T-helper 17 cell (primary cell): ENCODE measurements at places on chromosomes 2 and 18.

- DNase-seq = no peak
Measured at GRCh38 chr2:194619366-194619765, 1037.7 kb upstream of the SLC39A10 start.

GRCh38 chr2:172927641-172928357 is 147.8 kb upstream of the MAP3K20 start:
- DNase-seq = no peak

DNA sequence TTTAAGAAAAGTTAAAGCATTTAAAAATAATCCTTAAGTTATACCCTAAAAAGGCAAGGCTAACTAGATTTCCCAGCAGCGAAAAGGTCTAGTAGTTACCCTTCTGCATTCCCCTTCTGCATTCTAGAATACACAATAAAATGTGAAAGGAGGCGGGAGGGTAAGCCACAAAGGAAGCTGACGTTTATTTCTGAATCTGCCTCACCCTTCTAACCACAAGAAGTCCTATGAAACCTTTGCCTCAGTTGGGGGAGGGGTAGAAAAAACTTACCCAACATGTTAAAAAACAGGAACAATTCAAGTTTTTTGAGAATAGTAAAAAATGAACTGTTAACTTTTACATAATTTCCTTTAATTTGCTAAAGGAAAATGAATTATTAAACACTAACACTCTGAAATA is 11.3 kb downstream of the STK17B start:
- DNase-seq = peak; percentile 41

GRCh38 chr2:71516253-71516888 is 63.0 kb downstream of the DYSF start:
- no peak for DNase-seq

DNA sequence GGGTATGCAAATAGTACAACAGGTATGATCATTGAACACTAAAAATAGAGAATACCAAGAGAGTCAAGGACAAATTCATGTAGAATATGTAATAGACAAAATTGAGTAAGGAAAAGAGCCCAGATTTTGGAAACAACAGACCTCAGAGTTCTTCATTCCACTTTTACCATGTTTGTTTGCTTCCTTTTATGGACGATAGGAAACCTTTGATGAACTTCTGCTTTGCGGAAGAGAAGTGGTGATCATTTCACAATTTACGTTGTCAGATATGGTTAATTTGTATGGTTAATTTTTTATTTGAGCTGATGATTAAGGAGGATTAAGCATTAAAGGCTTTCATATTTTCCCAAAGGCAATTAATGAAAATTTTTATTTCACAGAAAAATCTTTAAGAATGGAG is 16.3 kb downstream of the MARCHF7 start:
- no peak for DNase-seq

DNA sequence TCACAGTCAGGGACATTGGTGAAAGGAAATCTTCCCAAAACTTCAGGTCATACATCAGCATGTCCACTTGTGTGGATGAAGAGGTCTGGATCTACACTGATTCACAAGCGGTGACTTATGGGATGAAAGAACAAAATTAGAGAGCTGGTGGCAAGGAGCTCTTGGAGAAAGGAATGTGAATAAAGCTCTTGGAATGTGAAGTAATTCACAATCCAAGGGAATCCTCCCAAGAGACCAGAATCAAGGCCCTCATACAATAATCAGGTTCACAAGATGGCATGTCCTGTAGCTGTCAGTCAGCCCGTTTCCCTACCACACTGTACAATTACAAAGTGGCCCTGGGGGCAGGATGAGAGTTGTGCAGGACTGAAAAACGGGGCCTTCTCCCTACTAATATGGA is 96.2 kb downstream of the MRPS9 start:
- no peak for DNase-seq

- no peak for DNase-seq
Measured at GRCh38 chr2:70790136-70790828, at the start of gene FIGLA. FIGLA (minus strand) TSS chr2:70790643; CDS start chr2:70790638, 5 bp downstream.

DNA sequence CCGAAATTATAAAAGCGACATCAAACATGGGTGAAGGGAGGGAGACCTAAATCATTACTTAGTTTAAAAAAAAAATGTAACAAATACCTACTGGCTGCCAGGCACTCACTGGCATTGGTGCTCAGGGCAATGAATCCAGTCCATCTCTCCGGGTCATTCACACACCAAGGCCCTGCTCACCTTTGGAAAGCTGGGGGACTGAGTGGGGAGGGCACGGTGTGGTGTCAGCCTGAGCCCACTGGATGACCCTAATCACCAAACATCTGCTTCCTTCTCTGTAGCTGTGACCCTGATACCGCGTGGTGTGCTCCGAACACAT is 336 bp upstream of the DDX1 start:
- no peak for DNase-seq

DNA sequence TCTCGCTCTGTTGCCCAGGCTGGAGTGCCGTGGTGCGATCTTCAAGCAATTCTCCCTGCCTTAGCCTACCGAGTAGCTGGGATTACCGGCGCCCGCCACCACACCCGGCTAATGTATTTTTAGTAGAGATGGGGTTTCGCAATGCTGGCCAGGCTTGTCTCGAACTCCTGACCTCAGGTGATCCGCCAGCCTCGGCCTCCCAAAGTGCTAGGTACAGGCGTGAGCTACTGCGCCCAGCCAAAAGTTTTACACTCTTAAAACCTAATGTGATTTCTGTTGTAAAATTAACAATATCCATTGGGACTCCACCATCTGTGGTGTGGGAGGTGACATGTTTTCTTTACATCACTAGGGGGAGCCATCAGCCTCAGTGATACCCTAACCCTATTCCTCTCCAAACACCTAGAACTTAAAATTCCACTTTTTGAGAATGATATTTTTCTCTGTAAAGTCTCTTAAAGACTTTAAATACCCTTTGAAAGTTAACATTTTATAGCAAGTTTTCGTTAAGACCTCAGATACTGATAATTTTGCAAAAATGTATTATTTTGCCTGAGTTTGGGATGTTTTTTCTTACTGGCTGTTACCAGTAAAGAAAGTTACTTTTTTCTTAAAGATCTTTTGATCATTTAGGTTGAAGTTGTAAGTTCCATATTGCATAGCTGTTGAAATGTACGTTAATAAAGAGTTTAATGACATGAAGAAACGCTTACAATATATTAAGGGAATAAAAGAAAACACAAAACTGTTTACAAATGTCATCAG is 11.6 kb upstream of the EIF2AK2 start:
- DNase-seq = no peak

- no peak for DNase-seq
Measured at GRCh38 chr2:238652053-238652770, 195.7 kb upstream of the TWIST2 start.

DNA sequence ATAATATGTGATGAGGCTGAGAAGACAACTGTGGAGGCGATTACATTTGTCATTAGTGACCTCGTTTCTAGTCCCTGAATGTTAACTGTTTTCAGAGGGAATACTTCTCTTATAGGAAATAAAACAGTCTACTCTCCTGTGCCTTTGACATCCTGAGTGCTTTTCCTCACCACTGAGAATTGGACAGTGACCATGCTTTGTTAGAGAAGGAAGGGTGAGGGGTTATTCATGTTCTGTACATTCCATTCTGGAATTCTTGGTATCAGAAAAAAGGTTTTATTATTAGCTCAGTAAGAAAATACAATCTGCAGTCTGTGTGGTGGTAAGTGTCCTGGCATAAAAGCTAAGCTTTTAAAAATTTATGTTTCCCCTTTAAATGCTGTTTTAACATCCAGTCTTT is 58.8 kb downstream of the PARD3B start:
- DNase-seq = no peak

GRCh38 chr2:172996387-172996961 is 79.2 kb upstream of the MAP3K20 start:
- no peak for DNase-seq

DNA sequence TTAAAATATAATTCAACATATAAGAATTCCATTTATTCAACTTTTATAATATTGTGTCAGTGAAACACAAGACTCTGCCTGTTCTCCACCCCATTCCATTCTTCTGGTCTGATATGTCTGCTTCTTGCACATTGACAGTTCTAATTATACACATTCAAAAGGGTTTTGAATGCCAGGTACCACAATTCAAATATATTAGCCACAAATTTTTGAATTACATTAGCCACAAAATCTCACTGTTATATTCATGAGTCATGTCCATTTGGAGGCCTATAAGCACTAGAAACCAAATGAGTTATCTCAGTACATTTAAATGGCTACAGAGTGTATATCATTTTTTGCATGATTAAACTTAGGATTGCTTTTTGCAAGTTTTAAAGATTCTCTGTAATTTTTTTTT is 72.1 kb downstream of the CCDC150 start:
- no peak for DNase-seq

- no peak for DNase-seq
Measured at GRCh38 chr2:68237404-68237803, 14.9 kb downstream of the PPP3R1 start.

GRCh38 chr18:75185460-75185859 is 23.5 kb downstream of the PTGR3 start:
- no peak for DNase-seq

GRCh38 chr2:145096582-145096981 is 576.7 kb upstream of the ZEB2 start:
- no peak for DNase-seq

- no peak for DNase-seq
Measured at GRCh38 chr2:203280428-203281064, 41.7 kb downstream of the CYP20A1 start.

DNA sequence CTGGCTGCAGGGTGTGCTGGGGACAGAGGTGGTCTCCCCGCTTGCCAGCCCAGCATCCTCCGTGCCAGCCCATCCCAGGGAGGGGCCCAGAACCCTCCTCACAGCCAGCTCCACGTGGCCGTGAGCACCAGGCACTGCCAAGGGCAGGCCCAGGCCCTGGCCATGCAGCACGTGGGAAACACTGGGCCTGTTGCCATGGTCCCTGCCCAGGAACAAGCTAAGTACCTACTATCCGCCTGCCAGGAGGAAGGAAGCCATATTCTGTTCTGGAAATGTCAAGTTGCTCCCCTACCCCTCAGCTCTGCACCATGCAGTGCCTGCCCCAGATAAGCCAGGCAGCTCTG is 250.6 kb downstream of the CYP26B1 start:
- DNase-seq = no peak

GRCh38 chr2:58739033-58739432 is 497.9 kb upstream of the FANCL start:
- DNase-seq = no peak

DNA sequence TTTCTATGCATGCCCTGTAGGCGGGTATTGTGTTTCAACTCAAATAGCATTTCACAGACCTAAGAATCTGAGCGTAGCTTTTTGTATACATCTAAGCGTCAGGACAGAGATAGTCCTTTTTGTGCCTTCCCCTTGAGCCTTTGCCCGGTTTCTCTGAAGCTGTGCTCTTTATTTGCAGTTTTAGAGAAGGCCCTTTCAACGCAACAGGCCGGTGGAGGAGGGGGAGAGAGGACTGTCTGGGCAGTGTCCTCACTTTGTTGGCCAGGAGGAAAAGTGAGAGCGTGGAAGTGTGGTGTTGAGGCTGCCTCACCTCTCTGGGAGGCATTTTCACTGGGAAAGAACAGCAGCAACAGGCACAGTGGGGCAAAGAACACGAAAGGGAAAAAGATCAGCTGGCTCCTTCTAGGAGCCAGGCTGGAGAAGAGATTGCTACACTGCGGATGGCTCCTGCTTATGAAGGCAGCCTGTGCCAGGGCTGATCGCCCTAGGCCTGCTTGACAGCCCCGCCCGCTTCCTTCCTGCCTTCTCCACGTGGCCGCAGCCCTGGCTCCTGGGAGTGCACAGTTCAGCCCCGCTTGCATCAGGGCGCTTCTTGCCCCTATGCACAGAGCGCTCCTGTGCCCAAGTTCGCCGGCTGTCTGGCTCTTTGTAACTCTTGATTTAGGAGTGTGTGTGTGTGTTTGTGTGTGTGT is 195.6 kb upstream of the POU3F3 start:
- no peak for DNase-seq

GRCh38 chr2:54546518-54546917 is 90.4 kb downstream of the SPTBN1 start:
- DNase-seq = no peak

GRCh38 chr2:134875309-134875708 is 36.9 kb downstream of the ACMSD start:
- no peak for DNase-seq

GRCh38 chr2:47007826-47008225 is 92.2 kb upstream of the MCFD2 start:
- no peak for DNase-seq

DNA sequence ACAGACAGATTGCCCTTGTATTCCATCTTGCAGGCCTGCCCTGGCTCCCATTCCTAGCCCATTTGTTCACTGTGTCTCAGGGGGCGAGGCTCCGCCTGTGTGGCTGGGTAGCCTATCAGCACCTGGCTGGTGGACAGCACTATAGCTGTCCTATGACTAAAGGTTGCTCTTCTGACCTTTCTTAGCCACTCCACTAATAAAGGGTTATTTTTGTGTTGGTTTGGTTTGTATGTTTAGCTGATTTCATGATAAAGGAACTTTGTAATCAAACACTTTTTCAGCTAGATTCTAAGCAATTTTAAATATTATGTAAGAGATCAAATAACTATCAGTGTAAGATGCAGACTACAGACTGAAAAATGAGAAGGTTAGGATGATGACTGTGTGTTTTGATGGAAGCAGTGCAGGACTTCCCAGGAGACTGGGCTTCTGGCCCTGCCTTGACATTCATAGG is 72.2 kb downstream of the CRIM1 start:
- DNase-seq = no peak

DNA sequence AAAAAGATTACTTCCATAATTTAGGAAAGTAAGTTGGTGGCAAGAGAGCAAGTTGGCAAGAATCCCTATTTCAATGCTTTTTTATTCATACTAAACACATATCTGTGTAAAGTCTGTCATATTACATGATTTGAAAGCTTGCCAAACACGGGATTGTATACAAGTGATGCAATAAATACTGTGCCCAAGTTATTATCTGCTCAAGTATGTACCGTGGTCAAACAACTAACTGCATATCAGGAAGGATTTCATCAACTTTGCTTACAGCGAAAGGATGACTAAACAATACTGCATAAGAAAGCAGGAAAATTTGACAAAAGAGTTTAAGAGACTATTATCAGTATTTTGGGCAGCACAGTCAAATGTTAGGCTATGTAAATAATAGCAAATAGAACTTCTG is 69.6 kb upstream of the SCN1A start:
- DNase-seq = no peak
